NCI-H1436 treated with DMSO at 0.1 percent for 48 hours (cell line): ENCODE measurements at places on chromosomes 4 and X.

DNA sequence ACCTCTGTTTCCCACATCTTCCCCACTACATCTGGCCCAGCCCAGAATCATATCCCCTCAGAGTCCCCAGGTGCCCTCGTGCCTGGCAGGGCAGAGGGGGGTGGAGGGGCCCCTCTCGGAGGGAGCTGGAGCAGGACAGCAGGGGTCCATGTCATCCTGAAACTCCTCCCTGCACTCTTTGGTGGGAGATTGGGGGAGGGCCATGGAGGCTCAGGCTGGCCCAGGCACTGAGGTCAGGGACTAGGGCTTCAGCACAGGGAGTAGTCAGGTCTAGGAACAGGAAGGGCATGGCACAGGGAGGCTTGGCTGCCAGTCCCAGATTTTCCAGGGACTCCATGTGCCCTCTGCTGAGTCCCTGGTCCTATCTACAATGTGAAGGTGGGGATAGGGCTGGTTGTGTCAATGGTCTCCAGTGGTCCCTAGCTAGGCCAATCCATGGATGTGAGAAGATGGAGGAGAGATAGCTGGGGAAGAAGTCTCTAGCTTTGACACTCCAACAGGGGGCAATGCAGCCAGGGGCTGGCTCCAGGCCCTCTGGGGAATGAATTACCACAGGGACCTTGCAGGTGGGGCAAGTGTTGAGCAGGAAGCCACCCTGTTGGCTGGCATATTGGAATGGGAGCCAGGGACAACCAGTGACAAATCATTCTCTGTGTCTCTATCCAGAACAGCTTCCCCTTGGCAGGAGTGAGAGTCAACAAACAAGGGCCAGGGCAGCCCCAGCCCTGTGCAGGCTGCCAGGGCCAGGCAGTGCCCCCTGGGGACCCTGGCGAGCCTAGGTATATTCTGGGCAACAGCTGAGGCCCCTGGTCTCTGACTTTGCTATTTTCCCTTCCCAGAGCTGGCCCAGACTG lies 154.4 kb downstream of the EFNB1 start:
- no peak for DNase-seq

GRCh38 chr4:8201321-8201781 lies 2.3 kb downstream of the SH3TC1 start:
- DNase-seq, result no peak

GRCh38 chr4:3765271-3766035 lies 732 bp upstream of the ADRA2C start:
- no peak for DNase-seq

GRCh38 chrX:53190363-53190960 lies 34.5 kb downstream of the KDM5C start:
- no peak for DNase-seq

GRCh38 chr4:134345244-134345643 lies 143.7 kb upstream of the PABPC4L start:
- no peak for DNase-seq

DNA sequence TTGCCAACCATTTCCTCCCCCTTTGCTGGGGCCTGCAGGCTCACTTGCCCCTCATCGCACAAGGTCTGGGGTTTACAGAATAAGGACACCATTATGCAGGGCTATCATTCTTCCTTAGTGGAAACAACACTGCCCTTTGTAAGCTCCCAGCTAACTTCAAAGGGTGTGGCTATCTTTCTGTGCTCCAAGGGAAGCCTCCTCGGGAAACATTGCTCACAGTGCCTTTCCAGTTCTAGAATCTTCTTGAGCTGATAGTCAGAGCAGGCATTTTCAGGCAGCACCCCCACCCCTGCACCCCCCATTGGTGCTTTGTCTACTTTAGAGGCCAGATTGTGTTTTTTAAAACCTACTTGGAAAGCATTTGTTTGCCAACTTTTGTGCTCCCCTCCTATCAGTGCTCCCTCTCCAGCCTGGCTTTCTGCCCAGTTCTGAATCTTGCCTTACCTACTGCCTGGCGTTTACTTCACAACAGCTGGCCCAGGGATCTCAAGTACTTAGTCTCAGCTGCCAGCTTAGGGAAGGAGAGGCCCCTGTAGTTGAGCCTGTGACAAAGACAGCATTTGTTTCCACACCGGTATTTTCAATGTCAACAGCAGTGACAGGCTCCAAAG lies 53.5 kb downstream of the PLAC1 start:
- DNase-seq, result peak; percentile 16

DNA sequence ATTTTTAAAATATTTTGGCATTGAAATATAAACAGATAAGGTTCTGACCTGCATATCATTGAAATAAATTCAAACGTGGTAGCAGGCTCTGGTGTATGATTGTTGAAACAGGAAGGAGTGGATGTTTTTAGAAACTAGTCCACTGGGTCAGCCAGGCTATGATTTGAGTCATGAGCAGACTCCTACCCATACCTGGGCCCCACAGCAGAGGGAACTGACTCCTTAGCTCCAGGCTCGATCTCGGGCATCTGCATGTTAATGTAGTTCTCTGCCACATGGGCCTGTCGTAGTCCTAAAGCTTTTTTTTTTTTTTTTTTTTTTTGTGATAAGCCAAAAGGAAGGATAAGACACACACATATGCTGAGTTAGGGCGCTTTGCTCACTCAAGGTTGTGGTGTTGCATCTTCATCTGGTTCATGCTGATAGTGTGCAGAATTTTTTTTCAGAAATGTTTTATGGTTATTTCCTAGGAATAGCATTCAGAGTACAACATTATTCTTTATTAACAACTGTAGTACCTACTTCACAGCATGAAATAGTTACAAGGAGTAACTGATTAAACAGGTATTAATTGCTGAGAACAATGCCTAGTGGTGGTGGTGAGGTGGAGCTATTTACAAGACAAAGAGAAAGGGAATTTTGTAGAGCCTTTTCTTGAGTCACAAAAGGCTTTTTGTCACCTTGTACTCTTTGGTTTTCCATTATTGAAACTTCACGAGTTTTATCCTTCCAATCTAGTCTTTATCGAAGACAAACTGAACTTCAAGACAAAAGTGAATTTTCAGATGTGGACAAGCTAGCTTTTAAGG lies 27.3 kb downstream of the OFD1 start:
- DNase-seq, result no peak

DNA sequence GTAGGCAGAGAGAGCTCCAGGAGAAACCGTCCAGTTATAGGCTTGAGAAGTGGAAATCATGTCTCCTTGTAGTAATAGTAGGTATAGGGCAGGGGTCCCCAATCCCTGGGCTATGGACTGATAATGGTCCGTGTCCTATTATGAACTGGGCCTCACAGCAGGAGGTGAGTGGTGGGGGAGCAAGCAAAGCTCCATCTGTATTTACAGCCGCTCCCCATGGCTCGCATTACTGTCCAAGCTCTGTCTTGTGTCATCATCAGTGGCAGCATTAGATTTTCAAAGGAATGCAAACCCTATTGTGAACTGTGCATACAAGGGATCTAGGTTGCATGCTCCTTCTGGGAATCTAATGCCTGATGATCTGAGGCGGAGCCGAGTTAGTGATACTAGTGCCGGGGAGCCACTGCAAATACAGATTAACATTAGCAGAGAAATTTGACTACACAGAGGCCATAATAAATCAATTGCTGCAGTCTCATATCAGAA lies 67.6 kb downstream of the MRPL1 start:
- no peak for DNase-seq

GRCh38 chr4:2762048-2762447 lies 5.9 kb upstream of the TNIP2 start:
- no peak for DNase-seq

DNA sequence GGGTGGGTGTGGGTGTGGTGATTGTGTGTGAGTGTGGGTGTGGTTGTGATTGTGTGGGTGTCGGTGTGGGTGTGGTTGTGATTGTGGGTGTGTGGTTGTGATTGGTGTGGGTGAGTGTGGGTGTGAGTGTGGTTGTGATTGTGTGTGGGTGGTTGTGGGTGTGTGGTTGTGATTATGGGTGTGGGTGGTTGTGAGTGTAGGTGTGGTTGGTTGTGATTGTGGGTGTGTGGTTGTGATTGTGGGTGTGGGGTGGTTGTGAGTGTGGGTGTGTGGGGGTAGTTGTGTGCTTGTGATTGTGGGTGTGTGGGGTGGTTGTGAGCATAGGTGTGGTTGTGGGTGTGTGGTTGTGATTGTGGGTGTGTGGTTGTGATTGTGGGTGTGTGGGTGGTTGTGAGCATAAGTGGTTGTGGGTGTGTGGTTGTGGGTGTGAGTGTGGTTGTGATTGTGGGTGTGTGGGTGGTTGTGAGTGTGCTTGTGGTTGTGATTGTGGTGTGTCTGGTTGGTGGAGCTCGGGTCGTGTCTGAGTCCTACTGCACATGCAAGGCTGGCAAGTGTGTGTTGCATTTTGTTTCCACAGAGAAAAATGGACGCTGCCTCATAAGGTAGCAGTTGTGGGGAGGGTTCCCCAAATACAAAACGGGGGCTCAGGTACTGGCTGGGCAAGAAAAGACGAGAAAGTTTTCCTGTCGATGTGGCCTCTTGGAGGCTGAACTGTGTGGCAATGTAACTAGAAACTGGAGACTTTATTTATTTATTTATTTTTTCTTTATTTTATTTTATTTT lies 116.7 kb downstream of the UBE2K start:
- DNase-seq, result no peak

- no peak for DNase-seq
These were observed 60.9 kb downstream of the CAMK2D start for GRCh38 chr4:113700602-113701150.

GRCh38 chr4:106868381-106869035 lies 167.6 kb downstream of the DKK2 start:
- DNase-seq, result no peak

GRCh38 chrX:1618689-1619088 lies 3.8 kb downstream of the ASMT start:
- no peak for DNase-seq

GRCh38 chr4:127417885-127418535 lies 214.7 kb upstream of the INTU start:
- DNase-seq, result no peak

- no peak for DNase-seq
These were observed 57.0 kb downstream of the RTL9 start for GRCh38 chrX:110415440-110416170.

GRCh38 chrX:45240301-45240700 lies 39.6 kb upstream of the DIPK2B start:
- DNase-seq, result no peak

DNA sequence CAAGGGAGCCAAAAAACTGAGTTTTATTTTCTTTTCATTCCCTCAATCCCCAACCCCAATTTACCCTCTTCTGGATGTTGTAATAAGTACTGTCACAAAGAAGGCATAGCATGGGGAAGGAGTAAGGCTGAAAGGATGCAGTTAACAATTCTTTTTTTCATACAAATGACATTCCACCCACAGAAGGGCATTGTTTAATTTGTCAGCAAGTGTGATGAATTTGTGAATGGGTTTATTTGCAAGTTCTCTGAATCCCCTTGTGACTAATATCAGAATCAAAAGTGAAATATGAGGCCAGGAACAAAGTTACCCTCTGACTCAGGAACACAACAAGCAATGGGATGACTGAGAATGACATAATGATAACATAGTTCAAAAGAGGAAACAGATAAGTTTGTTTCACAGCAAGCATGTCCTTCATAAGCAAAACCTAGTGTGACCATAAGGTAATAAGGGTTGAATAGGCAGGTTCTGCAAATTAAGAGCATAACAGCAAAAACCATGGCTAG lies 2.1 kb downstream of the GEMIN8 start:
- no peak for DNase-seq

- no peak for DNase-seq
These were observed 94.5 kb upstream of the IL15 start for GRCh38 chr4:141541851-141542250.

GRCh38 chr4:110840221-110840654 lies 217.4 kb upstream of the PITX2 start:
- no peak for DNase-seq

DNA sequence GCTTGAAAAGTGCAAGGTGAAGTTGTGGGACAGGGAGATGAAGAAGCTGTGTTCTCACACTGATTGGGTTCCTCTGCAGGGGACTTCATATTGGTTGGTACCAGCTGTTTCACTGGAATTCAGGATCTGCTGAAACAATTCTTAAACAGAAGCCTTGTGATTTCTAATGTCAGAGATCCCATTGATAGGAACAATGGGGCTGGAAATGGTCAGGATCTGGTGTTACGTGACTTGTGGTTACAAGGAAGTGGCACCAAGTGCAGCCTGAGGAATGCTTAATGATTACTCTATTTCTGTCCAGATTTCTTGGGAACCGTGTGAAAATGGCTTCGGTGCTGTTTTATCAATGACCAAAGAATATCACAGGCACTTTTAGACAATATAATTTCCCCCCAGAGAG lies 68.1 kb downstream of the MOSPD2 start:
- DNase-seq, result no peak

- no peak for DNase-seq
These were observed 547.0 kb upstream of the LCORL start for GRCh38 chr4:18568600-18568999.

DNA sequence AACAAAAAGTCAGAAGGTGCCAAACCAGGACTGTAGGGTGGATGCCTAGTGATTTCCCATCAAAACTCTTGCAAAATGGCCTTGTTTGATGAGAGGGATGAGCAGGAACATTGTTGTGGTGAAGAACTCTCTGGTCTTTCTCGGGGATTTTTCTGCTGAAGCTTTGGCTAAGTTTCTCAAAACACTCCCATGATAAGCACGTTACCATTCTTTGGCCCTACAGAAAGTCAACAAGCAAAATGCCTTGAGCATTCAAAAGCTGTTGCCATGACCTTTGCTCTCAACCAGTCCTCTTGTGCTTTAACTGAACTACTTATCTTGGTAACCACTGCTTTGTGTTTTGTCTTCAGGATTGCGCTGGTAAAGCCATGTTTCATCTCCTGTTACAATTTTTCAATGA lies 3.0 kb upstream of the SEC31A start:
- DNase-seq, result no peak

DNA sequence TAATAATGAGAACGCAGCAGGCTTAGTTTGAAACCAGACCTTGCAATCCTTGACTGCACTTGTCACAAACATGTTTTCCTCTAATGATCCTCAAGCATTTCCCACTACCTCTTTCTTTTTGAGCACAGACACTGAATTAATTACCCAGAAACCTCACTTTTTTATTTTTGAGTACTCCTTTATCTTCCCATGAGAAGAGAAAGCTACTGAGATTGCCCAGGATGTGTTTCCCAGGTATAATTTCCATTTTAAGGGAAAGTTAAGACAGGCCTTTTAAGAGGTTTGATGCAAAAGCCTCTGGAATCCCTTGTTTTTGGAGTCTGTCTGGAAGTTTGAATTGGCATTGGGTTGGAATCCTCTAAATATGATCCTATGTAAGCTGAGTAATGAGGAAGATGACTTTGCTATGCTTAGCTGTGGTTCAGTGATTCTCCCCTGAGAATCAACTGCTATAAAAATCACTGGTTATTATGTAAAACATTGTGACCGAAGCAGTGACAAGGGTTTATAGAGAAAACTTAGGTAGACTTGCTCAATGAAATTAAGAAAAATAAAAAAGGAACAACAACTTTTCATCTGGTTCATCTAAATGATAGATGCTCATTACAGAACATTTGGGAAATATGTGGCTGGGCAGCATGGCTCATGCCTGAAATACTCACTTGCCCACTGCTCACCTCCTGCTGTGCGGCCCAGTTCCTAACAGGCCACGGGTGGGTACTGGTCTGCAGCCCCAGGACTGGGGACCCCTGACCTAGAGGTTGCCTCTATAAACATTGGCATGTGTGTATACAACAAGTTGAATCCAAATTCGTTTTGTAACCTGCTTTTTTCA lies 10.8 kb upstream of the RHOH start:
- DNase-seq, result no peak
